ENCODE measurements at places on chromosomes 16 and 17. TPM values are rescaled to one million over a fixed set of nuclear protein-coding genes. Genes with fewer than 3 reads are reported as not detected.
A peak's percentile ranks its signal among the peaks of the same experiment; 100 is the strongest.

DNA sequence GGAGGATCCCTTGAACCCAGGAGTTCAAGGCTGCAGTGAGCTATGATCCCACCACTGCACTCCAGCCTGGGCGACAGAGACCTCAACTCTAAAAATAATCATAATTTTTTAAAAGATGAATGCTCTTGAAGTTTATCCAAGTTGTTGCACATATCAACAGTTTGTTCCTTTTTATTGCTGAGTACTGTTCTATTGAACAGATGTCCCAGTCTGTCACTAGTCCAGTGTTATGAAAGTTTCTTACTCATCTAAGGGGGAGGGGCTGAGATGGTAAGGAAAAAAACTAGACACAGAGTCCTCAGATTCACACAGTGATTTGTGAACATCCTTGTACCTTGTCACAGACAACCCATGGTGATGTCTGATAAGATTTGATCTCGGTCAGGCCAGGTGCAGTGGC, 3.9 kb downstream of the ACAP1 start:
- DNase-seq: no peak

GRCh38 chr17:4579678-4580077, 4.7 kb upstream of the SMTNL2 start:
- DNase-seq: no peak

GRCh38 chr16:984121-984694, 2.6 kb downstream of the SOX8 start:
- peak; percentile 29 for DNase-seq

GRCh38 chr16:82319038-82319437, 149.0 kb upstream of the MPHOSPH6 start:
- DNase-seq: no peak

GRCh38 chr16:11016524-11016988, 72.2 kb downstream of the CLEC16A start:
- DNase-seq: no peak

GRCh38 chr17:9074131-9074530, 52.8 kb downstream of the NTN1 start:
- no peak for DNase-seq

DNA sequence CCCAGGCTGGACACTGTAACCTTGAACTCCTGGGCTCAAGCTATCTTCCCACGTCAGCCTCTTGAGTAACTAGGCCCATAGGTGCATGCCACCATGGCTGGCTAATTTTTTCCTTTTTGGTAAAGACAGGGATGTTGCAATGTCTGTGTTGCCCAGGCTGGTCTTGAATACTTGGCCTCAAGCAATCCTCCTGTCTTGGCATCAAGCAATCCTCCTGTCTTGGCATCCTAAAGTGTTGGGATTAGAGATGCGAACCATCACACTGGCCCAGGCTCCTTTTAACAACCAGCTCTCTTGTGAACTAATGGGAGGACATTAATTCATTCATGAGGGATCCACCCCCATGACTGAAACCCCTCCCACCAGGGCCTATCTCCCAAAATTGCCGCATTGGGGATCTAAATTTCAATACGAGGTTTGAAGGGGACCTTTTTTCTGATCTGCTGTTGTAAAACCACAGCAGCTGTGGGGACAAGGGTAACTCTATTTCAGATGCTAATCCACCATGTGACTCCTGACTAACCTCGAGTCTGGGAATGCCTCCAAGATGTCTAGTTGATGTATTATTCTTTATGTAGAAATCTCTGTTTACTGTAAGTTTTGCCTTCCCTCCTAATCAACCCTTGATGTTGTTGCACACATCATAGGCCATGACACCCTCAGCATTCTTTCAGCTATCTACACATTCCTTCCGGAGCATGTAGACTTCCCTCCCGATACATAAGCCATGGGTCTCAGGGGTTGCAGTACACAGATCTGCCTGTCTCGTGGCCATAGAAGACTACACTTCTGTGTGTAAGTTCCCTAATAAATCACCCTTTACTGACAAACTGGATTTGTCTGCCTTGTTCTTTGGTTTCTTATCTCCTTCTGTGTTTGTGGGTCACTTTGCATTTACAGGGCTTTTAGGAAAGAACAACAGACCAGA, 37.6 kb downstream of the RNF112 start:
- DNase-seq: no peak

DNA sequence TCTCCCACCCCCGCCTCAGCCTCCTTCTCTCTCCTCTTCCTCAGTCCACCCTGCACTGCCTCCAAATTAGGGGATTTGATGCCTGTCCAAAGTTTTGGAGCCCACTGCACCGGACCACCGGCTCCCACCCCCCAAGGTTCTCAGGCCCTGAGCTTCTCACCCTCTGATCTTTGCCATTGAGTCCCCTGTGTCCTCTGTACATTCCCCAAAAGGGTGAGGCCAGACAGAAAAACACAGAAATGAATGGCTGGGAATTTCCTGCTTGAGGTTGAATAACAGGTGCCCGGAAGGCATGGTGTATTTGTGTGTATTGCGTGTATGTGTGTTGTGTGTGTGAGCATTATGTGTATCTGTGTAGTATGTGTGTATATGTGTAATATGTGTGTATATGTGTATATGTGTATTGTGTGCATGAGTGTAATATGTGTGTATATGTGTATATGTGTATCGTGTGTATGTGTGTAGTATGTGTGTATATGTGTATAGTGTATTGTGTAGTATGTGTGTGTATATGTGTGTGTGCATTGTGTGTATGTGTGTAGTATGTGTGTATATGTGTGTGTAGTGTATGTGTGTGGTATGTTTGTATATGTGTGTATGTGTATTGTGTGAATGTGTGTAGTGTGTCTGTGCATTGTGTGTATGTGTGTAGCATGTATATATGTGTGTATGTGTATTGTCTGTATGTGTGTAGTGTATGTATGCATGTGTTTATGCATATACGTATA, 16.0 kb upstream of the CCL17 start:
- no peak for DNase-seq

CSH1 gene
- total RNA-seq: not detected

CRHR1 gene
- total RNA-seq: 3.4 TPM

CD300H gene
- total RNA-seq: not detected

CD68 gene
- 0.95 TPM for total RNA-seq

Measured in neural progenitor cell (in vitro differentiated cells).